Activated CD8-positive, alpha-beta T cell treated with anti-CD3 and anti-CD28 coated beads, Interleukin-2, amount 10 ng/mL, durations not matched to agents 7 days and 5 days (primary cell): ENCODE measurements at places on chromosomes 3 and 15.
A peak's percentile ranks its signal among the peaks of the same experiment; 100 is the strongest.

GRCh38 chr3:99843590-99844258 is 26.1 kb downstream of the CMSS1 start:
- peaks cover 18% of the 10 kb centered on the region for H3K4me1 ChIP-seq
- no peaks in the 10 kb centered on the region for H3K27me3 ChIP-seq
- no peak overlapping the region for H3K4me3 ChIP-seq

GRCh38 chr3:136189043-136189442 is 7.1 kb downstream of the MSL2 start:
- H3K4me1 ChIP-seq, result peaks cover 65% of the 10 kb centered on the region
- no peak overlapping the region for H3K4me3 ChIP-seq
- no peaks in the 10 kb centered on the region for H3K27me3 ChIP-seq

DNA sequence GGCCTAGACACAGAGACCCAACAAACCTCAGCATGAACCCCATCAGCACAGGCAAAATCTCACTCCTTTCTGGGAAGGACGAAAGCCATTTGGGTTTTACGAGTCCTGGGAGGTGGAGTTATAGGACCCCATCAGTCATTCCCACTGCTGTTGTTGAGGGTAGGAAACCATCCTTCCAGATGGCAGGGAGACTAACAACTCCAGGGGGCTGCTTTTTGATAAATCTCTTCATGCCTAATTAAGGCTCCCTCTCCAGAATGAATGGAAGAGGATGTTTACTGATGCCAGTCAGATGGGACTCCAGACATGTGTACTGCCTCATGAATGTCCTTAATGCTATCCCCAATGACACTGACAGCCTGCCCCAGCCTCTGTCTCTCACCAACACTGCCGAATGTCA is 75.3 kb downstream of the ST8SIA2 start:
- no peak for DNase-seq
- H3K36me3 ChIP-seq, result no peaks in the 10 kb centered on the region
- H3K4me1 ChIP-seq, result no peaks in the 10 kb centered on the region
- H3K27me3 ChIP-seq, result no peaks in the 10 kb centered on the region
- no peak overlapping the region for H3K27ac ChIP-seq

DNA sequence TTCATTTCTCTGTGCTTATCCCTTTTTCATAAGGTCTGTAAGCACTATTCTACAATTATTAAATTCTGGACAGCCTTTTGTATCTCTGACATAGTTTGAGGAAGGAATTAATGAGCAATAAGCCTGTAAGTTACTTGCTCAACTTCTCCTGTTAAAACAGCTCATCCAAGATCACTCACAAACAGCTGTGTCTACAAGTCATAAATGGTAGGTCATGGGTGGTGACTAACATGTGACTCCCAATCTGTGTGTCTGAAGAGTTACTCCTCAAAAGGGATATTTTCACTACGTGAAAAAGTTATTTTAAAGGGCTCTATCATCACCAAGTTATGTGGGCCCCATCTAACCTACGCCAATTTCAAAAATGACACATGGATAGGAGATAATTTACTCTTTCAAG is 145.2 kb upstream of the CBLB start:
- no peaks in the 10 kb centered on the region for H3K27me3 ChIP-seq
- H3K36me3 ChIP-seq, result peaks cover 22% of the 10 kb centered on the region
- peaks cover 20% of the 10 kb centered on the region for H3K4me1 ChIP-seq
- no peak overlapping the region for H3K4me3 ChIP-seq
- DNase-seq, result no peak
- no peak overlapping the region for H3K27ac ChIP-seq

DNA sequence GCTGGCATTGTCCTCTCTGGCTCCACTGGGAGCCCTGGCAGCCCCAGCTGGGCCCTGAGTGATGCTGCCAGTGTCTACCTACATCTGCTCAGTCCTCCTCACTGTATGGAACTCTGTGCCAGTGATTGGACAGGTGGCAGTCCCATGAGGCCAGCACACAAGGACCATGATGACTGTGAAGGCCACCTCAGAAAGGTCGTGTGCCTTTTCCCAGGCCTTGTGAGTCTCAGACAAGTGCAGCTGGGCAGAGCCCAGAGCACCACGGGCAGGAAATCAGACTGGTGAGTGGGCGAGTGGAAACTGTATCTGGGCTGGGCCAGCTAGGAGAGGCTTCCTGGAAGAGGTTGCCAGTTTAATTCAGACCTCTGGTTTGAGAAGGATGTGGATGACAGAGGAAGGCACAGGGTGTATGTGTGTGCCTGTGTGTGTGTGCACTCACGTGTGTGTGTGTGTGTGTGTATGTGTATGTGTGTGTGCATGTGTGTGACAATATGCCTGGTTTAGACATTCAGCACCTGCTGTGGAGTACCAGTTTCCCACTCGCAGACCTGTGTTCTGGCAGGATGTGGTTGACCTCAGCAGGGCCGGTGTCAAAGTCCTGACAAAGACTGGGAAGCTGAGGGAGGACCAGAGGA is 7.0 kb downstream of the MAPKAPK3 start:
- H3K4me3 ChIP-seq, result peak overlapping the region; percentile 67
- H3K36me3 ChIP-seq, result peaks cover 88% of the 10 kb centered on the region

DNA sequence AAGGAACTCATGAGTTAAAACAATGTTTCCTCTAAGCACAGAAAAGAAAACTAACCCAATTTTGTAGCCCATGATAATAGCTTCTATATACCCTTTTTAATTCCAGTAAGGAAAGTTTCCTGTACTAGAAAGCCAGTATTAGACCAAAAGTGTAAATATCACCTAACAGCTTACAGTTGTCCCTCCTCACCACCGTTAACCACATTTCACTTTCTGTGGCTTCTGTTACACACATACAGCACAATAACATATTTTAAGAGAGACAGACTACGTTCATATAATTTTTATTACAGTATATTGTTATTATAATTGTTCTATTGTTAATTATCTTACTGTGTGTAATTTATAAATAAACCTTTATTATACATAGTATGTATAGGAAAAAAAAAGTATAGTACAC is 74.1 kb downstream of the ZNF280D start:
- peaks cover 18% of the 10 kb centered on the region for H3K36me3 ChIP-seq
- H3K4me1 ChIP-seq, result peaks cover 7% of the 10 kb centered on the region
- H3K4me3 ChIP-seq, result no peak overlapping the region
- DNase-seq, result no peak
- H3K27me3 ChIP-seq, result no peaks in the 10 kb centered on the region
- H3K27ac ChIP-seq, result no peak overlapping the region

GRCh38 chr3:17505856-17506255 is 236.6 kb downstream of the TBC1D5 start:
- no peak for DNase-seq
- no peak overlapping the region for H3K27ac ChIP-seq
- H3K36me3 ChIP-seq, result no peaks in the 10 kb centered on the region
- H3K4me3 ChIP-seq, result no peak overlapping the region
- no peaks in the 10 kb centered on the region for H3K4me1 ChIP-seq
- no peaks in the 10 kb centered on the region for H3K27me3 ChIP-seq

DNA sequence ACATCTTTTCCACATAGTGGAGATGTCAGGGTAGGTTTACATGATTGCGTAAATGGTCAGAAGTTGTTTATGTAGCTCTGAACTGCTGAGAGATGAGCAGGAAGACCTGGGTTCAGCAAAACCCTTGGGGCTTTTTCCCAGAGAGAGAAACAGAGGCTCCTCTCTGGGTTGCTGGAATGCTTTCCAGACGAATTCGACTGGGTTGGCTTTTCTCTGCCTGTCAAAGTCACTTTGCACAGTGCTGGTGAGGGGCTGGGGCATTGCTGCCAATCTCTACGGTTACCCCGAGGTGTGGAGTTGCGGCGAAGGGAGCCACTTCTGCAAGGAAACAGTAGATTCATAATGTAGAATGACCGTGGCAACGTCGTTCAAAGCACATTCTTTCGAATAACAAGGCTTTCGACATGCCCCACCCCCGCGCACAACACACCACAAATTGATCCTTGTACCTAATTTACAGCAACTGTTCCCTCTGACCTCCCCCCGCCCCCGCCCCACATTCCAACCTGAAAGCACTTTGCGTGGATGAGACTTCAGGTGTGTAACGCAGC is 950 bp upstream of the CNTN4 start:
- H3K36me3 ChIP-seq, result no peaks in the 10 kb centered on the region
- no peak overlapping the region for H3K4me3 ChIP-seq
- H3K4me1 ChIP-seq, result no peaks in the 10 kb centered on the region
- DNase-seq, result no peak
- H3K27ac ChIP-seq, result no peak overlapping the region

GRCh38 chr15:96428742-96429141 is 98.2 kb downstream of the NR2F2 start:
- H3K27me3 ChIP-seq, result no peaks in the 10 kb centered on the region
- no peaks in the 10 kb centered on the region for H3K4me1 ChIP-seq
- H3K36me3 ChIP-seq, result no peaks in the 10 kb centered on the region
- no peak overlapping the region for H3K4me3 ChIP-seq

DNA sequence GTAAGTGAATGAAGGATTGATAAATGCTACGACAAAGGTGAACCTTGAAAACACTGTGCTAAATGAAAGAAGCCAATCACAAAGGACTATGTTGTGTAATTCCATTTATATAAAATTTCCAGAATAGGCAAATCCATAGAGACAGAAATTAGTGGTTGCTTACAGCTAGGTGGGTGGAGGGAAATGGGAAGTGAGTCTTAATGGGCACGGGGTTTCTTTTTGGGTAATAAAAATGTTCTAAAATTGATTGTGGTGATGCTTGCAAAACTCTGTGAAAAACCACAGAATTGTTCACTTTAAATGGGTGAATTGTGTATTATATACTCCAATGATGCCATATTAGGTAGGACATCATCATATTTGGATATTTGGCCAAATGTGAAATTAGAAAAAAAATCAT is 20.9 kb upstream of the TEX9 start:
- DNase-seq, result no peak
- no peaks in the 10 kb centered on the region for H3K36me3 ChIP-seq
- H3K4me3 ChIP-seq, result no peak overlapping the region
- H3K27me3 ChIP-seq, result no peaks in the 10 kb centered on the region
- no peaks in the 10 kb centered on the region for H3K4me1 ChIP-seq
- no peak overlapping the region for H3K27ac ChIP-seq

DNA sequence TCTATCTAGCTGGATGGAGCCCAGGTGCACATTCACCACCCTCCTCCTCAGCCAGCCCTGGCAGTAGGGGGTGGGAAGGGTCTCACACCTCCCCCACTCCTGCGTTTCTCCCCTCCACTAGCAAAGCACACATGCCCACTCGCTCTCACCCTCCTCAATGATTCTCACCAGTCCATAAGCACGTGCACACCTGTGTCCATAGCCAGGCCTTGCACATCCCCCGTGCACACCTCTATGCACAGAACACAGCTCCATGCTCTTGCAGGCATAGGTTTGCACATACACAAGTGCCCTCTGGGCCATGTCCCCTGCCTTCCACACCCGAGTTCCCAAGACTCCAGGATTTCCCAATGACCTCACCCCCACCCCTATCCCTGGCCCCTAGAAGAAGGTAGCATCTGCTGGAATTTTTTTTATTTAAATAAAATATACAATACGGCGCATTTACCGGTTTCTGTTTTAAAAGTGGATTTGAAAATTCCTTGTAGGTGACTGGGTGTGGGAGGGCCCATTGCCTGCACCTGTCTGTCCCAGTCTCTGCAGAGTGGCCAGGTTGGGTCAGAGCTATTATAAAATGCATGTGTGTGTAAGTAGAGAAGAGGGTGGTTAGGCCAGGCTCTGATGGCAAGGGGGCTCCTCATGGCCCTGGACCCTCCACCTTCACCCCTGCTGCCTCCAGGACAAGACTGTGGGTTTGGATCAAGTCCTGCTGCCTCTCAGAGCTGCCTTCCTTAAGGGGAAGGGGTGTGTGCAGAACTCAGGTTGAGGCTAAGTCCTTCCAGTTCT is 49.1 kb downstream of the HCN4 start:
- no peak overlapping the region for H3K27ac ChIP-seq
- no peak overlapping the region for H3K4me3 ChIP-seq
- H3K27me3 ChIP-seq, result peaks cover 17% of the 10 kb centered on the region
- no peak for DNase-seq
- H3K36me3 ChIP-seq, result no peaks in the 10 kb centered on the region
- no peaks in the 10 kb centered on the region for H3K4me1 ChIP-seq

DNA sequence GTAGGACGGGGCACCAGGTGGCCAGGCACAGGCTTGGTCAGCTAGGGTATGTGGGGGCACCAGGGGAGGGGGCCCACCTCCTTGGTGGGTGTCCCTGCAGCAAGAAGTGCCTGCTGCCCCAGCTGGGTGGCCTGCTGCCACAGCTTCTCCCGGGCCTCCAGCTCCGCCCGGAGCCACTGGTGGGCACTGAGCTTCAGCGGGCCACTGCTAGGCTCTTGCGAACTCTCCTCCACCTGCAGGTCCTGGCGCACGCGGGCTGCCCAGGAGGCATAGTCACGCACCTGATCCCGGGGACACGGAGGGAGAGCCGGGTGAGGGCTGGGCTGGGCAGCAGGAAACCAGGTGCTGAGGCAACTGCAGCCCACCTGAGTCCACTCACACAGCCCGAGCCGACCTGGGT is 25.5 kb downstream of the SPTBN5 start:
- H3K27ac ChIP-seq, result no peak overlapping the region
- no peak overlapping the region for H3K4me3 ChIP-seq
- no peak for DNase-seq
- H3K4me1 ChIP-seq, result peaks cover 9% of the 10 kb centered on the region
- H3K36me3 ChIP-seq, result no peaks in the 10 kb centered on the region

DNA sequence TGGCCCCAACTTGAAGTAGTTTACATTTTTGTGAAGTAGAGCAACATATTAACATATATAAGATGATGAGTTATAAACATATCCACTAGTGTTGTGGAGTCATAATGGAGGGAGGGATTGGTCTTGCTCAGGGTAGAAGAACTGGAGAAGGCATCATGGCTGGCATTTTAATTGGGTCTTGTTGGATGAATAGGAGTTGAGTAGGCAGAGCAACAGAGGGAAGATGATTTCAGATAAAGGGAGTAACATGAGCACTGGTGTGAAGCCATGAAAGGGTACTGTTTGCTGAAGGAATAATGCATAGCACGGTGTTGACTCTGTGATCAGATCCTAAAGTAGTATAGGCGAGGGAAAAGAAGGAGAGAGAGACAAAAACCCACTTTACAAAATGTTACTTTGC is 3.6 kb upstream of the RFX7 start:
- H3K36me3 ChIP-seq, result peaks cover 3% of the 10 kb centered on the region
- no peak overlapping the region for H3K27ac ChIP-seq
- peaks cover 24% of the 10 kb centered on the region for H3K4me1 ChIP-seq
- no peak for DNase-seq
- no peak overlapping the region for H3K4me3 ChIP-seq

DNA sequence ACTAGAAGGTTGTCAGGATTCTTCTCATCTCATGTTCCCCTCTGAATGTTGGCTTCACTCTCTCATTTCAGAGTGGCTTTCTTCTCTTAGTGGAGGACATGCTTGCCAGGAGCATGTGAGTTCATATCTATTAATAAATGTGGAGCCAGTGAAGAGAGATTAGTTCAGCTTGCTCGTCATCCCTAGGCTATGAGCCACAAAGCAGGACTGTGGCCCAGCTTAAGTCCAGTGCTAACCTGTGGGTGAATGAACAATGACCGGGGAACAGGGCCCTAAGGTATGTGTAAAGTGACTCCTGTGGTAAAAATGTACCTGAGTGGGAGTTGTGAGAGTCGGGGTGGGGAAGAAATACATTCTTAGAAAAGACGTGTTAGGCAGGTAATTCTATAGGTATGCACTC is 96.9 kb upstream of the TBL1XR1 start:
- no peaks in the 10 kb centered on the region for H3K4me1 ChIP-seq
- no peak overlapping the region for H3K27ac ChIP-seq
- H3K27me3 ChIP-seq, result no peaks in the 10 kb centered on the region
- H3K4me3 ChIP-seq, result no peak overlapping the region
